Stomach (tissue), 19 donors: ENCODE measurements at places on chromosomes 5 and 9. TPM values are rescaled to one million over a fixed set of nuclear protein-coding genes. Genes with fewer than 3 reads are reported as not detected.

GRCh38 chr9:91160599-91161464, 200.9 kb downstream of the AUH start:
- no peaks in the 10 kb centered on the region for H3K36me3 ChIP-seq
- H3K27ac ChIP-seq = no peak overlapping the region
- no peak overlapping the region for H3K4me3 ChIP-seq
- no peaks in the 10 kb centered on the region for H3K27me3 ChIP-seq
- H3K4me1 ChIP-seq = peaks cover 26% of the 10 kb centered on the region
- DNase-seq = no peak

- H3K27me3 ChIP-seq = no peaks in the 10 kb centered on the region
- no peak overlapping the region for H3K4me3 ChIP-seq
These were observed 9.6 kb downstream of the ROPN1L start for GRCh38 chr5:10451137-10451824.

- H3K27ac ChIP-seq = peak overlapping the region; percentile 87
- H3K36me3 ChIP-seq = peaks cover 10% of the 10 kb centered on the region
- H3K4me1 ChIP-seq = peaks cover 56% of the 10 kb centered on the region
These were observed 898 bp downstream of the CAMSAP1 start for GRCh38 chr9:135906291-135907005.

- H3K36me3 ChIP-seq = no peaks in the 10 kb centered on the region
- DNase-seq = peak; percentile 68
- H3K27ac ChIP-seq = peak overlapping the region; percentile 94
- H3K27me3 ChIP-seq = no peaks in the 10 kb centered on the region
These were observed 1.5 kb downstream of the SPAAR start for GRCh38 chr9:35910613-35911359.

The IGIP gene
- total RNA-seq = 29.5 TPM

The QRFP gene
- not detected for total RNA-seq

The PCDHB9 gene
- not detected for total RNA-seq

The SLC6A19 gene
- not detected for total RNA-seq

GRCh38 chr9:105447386-105447813, 434 bp upstream of the FSD1L start:
- no peak for DNase-seq
- H3K4me3 ChIP-seq = peak overlapping the region; percentile 97
- peaks cover 43% of the 10 kb centered on the region for H3K4me1 ChIP-seq

- no peak for DNase-seq
- no peaks in the 10 kb centered on the region for H3K27me3 ChIP-seq
- H3K4me3 ChIP-seq = no peak overlapping the region
- H3K27ac ChIP-seq = no peak overlapping the region
- H3K36me3 ChIP-seq = no peaks in the 10 kb centered on the region
These were observed 333.8 kb downstream of the DMRT2 start for GRCh38 chr9:1383899-1384455.

The PCDHGA10 gene
- 7.0 TPM for total RNA-seq

DNA sequence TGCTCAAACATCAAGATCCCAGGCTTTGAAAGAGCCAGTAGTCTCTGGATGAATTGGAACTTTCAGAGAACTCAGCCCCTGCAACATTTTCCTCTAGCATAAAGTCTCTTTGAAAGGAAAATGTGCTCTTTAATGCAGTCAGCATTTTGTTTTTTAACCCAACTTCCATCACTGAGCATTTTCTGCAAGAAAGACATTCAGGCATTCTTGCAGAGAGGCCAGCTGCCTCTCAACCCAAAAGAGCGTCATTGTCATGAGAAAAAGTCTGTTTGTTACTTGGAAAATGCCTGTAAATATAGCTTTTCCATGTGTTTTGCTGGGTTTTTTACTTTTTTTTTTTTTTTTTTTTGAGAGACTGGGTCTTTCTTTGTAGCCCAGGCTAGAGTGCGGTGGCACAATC, 225.0 kb downstream of the ADAMTSL1 start:
- peaks cover 4% of the 10 kb centered on the region for H3K4me1 ChIP-seq
- H3K27me3 ChIP-seq = no peaks in the 10 kb centered on the region
- no peak for DNase-seq
- no peak overlapping the region for H3K4me3 ChIP-seq
- peaks cover 10% of the 10 kb centered on the region for H3K36me3 ChIP-seq
- no peak overlapping the region for H3K27ac ChIP-seq

The GFI1B gene
- not detected for total RNA-seq
